ENCODE measurements at places on chromosomes 6 and 20. TPM values are rescaled to one million over a fixed set of nuclear protein-coding genes. Genes with fewer than 3 reads are reported as not detected.

PDE10A gene
- polyA plus RNA-seq = 0.43 TPM

DNA sequence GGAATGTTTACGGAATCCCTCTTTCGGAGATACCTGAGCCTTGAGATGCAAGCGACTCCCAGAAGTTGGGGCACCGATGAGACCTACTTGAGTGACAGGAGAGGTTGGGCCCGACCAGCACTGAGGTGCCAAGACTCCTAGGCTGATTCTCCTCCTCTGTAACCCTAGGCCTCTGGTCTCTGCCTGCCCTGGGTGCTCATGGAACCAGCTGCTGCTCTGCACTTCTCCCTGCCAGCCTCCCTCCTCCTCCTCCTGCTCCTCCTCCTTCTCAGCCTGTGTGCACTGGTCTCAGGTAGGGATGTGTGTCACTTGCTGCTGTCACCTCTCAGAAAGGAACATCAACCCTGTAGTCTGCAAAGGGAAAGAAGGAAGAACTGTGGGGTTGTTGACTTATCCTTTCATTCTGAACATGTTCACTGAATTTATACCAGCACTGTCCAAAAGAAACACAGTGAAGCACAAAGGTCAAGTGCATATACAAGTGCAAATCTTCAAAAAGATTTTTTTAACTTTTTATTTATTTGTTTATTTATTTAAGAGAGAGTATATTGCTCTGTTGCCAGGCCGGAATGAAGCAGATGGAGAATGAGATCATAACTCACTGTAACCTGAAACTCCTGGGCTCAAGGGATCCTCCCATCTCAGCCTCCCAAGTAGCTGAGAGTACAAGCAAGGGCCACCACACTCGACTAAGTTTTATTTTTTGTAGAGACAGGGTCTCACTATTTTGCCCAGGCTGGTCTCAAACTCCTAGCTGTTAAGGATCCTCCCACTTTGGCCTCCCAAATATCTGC, 913 bp downstream of the BTN2A2 start:
- H3K27me3 ChIP-seq = no peaks in the 10 kb centered on the region
- H3K4me1 ChIP-seq = peaks cover 4% of the 10 kb centered on the region
- H3K36me3 ChIP-seq = no peaks in the 10 kb centered on the region

DNA sequence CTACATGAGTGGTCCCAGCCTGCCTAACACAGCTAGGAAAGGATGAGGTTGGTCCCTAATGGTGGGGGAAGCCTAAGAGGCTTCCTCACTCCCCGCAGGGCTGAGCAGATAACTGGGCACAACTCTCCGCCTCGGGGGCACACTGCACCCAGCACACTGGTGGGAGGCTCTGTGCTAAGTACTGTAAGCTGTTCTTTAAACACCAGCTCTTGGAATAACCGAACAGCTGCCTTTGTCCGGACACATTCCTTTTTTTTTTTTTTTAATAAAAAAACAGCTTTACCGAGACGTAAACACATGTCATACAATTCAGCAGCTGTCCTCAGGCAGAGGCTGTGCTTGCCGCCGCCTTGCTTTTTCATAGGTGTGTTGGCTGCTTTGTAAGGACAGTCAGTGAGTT, 6.9 kb downstream of the PSMG4 start:
- H3K4me3 ChIP-seq = no peak overlapping the region
- H3K27me3 ChIP-seq = no peaks in the 10 kb centered on the region
- H3K36me3 ChIP-seq = peaks cover 8% of the 10 kb centered on the region
- no peak for DNase-seq

GRCh38 chr6:35282472-35282871, 15.1 kb upstream of the DEF6 start:
- DNase-seq = no peak
- no peak overlapping the region for H3K27ac ChIP-seq
- H3K4me3 ChIP-seq = no peak overlapping the region
- no peaks in the 10 kb centered on the region for H3K4me1 ChIP-seq
- H3K27me3 ChIP-seq = no peaks in the 10 kb centered on the region
